Bronchial smooth muscle cell (primary cell): ENCODE measurements at places on chromosomes 6 and 20. TPM values are rescaled to one million over a fixed set of nuclear protein-coding genes. Genes with fewer than 3 reads are reported as not detected.

Gene DST
- 347 and 355 TPM in 2 replicates for total RNA-seq

Gene ARG1
- total RNA-seq, result not detected in 2 replicates

Gene SRMS
- total RNA-seq, result not detected in 2 replicates

Gene TAP1
- 31.8 and 34.8 TPM in 2 replicates for total RNA-seq

Gene KCNQ5
- 0.32 and 0.34 TPM in 2 replicates for total RNA-seq

Gene C20orf204
- 0.47 and 0.60 TPM in 2 replicates for total RNA-seq
